ENCODE measurements at places on chromosomes 3 and 15.

DNA sequence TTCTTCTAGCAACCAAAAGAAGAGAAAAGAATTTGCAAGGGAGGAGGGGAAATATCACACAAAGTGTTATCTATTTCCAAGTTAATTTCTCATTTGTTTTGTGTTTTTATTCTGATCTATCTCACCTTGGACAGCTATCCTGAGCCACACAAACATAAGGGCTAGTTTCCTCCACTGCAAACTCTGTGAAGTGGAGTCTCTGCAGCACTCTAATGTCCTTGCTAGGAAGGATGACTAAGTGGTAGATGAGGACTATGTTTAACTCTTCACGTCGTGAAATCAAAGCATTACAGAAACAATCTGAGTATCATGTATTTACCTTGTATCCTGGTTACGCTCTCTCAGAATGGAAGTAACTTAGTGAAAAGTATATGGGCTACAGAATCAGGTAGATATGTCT is 33.9 kb upstream of the CHRM5 start:
- no peak for DNase-seq

- no peak for DNase-seq
Measured at GRCh38 chr3:63960048-63960711, 48.0 kb upstream of the SCAANT1 start.

GRCh38 chr3:50873376-50874157 is 198.8 kb downstream of the DOCK3 start:
- no peak for DNase-seq

- DNase-seq: no peak
Measured at GRCh38 chr3:24119321-24119751, 174.2 kb downstream of the NR1D2 start.

GRCh38 chr3:127790882-127791183 is 31.5 kb downstream of the MGLL start:
- no peak for DNase-seq

GRCh38 chr15:29045717-29046116 is 159.9 kb downstream of the APBA2 start:
- DNase-seq: no peak

DNA sequence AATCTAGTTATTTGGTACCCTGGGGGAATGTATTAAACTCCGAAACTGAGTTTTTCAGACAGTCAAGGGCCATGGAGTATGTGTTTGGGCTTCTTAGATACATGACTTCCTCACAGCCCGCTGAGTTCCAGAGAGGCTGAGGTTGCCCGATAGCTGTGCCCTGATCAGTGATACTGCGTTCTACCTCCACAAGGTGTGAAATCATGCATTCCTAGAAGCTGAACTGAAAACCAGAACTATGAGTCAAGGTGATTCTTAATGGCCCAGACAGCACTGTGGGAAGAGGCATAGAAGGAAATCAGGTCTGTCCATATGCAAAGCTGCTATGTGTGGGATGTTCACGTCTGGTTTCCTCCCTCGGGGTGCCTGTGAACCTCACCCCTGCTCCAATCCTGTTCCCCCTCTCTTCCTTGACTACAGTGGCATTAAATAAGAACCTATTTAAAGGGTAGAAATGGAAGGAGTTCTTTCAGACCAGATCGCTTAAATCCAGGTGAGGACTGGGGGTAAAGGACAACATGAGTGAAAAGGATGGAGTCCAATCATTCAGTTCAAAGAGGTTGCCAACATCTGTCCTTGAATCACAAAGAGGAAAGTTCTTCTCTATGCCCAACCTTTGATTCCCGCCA is 74.3 kb downstream of the MYO1E start:
- no peak for DNase-seq

- DNase-seq: no peak
Measured at GRCh38 chr15:29635513-29636098, 186.7 kb downstream of the TJP1 start.
